NCI-H1092 treated with DMSO at 0.1 percent for 48 hours (cell line): ENCODE measurements at places on chromosomes 3 and 15.

- DNase-seq = no peak
Observed at GRCh38 chr3:156264771-156265170, 144.4 kb downstream of the KCNAB1 start.

GRCh38 chr15:81183439-81183775 is 13.3 kb upstream of the IL16 start:
- DNase-seq = no peak

DNA sequence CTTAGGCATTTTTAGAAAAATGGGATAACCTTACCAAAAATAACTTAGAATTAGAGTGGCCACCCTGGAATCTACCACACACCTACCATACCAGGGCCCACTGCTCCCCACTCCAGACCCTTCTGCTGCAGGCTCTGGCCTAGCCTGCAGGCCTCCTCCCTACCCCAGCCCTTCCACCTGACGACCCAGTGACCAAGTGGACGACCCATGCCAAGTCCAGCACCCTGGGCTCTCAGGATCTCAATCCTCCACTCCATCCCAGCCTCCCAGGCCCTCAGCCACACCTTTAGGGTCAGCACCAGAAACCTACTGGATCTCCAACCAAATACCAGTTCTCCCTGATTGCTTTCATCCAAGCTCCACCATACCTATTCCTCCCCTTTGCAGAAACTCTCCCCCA is 145.8 kb downstream of the TPRA1 start:
- DNase-seq = no peak

- DNase-seq = no peak
Observed at GRCh38 chr3:102664126-102664525, 229.3 kb downstream of the ZPLD1 start.

DNA sequence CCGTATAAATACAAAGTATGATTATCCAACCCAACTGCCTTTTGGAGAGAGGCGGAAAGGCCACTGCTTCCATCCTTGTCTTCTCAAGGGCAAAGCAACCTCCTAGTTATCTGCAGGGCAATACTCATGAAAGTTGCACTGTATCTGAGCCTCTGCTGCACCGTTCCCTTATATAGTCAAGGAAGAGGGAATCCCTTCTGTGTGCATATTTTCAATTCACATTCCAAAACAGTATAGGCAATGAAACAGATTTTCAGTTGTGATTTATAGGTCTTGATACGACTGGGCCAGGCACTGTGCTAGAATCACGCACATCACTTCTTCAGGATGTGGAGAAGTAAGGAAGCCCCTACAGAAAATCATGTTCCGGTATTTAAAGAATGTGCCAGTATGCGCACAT is 455.7 kb downstream of the FOXP1 start:
- no peak for DNase-seq

DNA sequence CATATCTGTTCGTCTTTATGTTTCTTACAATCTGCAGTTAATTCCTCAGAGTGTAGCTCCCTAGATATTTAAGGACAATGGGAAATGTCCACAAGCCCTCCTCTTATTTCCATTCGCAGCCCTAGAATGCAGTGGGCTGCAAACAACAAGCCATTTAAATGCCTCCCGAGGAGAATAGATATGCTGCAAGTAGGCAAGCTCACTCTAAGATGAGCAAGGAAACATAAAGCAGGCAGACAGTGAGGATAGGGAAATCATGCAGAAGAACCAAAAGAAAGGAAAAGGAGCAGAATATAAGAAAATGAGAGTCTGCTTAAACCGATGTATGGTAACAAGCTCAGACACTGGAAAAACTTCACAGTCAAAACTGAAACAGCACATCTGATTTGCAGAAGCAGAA is 561.9 kb downstream of the GBE1 start:
- DNase-seq = no peak

- no peak for DNase-seq
Observed at GRCh38 chr3:32780735-32781210, 37.0 kb upstream of the TRIM71 start.

DNA sequence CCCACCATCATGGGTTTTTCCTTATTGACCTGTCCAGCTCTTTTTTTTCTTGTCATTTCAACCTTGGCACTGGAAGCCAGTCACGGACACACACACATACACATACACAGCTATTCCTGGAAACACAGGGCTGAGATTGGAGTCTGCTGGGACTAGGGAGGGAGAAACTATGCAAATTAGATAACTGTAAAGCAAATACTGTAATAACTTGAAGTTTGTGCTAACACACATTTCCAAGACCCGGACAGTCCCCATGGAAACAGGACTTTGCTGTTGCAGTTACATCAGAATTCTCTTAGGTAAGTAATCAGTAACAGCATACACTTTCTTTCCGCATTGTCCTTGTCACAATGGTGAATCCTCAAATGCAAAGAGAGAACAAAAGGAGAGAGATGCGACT is 304.4 kb downstream of the KBTBD8 start:
- no peak for DNase-seq

DNA sequence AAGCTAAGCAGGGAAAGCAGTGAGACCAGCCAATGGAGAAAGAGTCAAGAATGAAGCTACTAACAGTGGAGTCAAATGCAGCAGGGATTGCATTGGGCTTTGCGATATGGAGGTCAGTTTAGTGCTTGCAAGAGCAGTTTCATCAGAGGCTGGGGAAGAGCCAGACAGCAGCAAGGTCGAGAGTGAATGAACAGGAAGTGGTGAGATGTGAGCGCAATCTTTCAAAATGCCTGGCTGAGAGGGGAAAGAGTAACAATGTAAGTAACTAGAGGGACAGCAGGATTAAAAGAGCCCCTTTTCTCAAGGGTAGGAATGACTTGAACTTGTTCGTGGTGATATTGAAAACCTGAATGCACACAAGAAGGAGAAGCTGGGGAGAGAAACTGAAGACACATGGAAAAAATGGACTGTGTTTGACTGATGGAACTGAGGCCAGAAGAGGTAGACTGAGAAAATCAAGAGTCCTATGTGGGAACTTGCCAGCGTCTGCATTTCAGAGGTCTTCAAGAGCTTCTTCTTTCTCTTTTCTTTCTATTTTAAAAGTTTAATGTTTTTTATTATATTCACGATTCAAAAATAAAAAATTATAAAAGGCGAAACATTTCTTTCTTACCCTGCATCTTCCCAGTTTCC is 30.6 kb upstream of the GPR160 start:
- DNase-seq = no peak
